ENCODE measurements at places on chromosomes 16 and 17.

GRCh38 chr16:81715358-81716196 is 63.5 kb upstream of the PLCG2 start:
- DNase-seq = no peak

DNA sequence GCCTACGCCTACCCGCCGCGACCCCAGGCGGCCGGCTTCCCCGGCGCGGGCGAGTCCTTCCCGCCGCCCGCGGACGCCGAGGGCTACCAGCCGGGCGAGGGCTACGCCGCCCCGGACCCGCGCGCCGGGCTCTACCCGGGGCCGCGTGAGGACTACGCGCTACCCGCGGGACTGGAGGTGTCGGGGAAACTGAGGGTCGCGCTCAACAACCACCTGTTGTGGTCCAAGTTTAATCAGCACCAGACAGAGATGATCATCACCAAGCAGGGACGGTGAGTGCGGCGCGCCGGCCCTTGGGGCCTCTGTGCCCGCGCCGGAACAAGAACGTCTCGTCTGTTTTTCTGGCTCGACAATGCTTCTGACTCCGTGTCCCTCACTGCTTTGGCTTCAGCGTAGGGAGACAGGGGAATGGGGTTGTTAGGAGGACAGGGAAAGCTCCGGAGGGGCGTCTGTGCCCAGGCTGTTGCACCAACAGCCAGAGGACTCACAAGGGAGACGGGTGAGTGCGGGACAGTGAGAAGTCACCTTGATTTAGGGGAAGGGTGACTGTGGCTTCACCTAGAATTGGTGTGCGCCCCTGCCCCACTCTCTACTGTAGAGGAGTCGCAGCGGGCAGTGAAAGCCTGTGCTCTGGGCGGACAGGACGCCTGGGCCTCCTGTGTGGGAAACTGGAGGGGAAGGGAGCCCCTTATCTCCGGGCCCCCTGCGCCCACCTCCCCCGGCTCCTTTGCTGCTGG is 806 bp downstream of the TBX21 start:
- DNase-seq = no peak

- DNase-seq = peak; percentile 40
These were observed at the start of gene OTOA for GRCh38 chr16:21663889-21664647. Gene OTOA, plus strand, starts transcription at chr16:21663968. Its CDS starts 14,547 bp downstream, at chr16:21678515.

DNA sequence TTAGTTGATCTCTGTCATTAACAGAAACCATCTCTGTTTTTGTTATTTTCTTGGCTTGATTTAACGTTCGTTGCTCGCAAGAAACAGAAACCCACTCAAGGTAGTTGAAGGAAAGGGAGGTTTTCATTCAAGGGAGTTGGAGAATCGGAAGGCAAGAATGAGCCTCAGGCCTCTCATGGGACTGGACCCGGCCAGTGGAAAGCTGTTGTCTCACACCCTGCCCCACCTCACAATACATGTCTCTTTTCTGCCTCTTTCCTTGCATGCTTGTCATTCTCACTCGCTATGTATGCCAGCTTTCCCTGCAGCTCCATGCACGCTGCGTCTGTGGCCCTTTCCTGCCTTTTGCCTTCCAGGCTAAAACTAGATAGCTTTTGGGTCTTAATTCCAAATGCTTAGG is 18.3 kb downstream of the DCAF7 start:
- no peak for DNase-seq

- no peak for DNase-seq
These were observed 1.2 kb upstream of the MAFG start for GRCh38 chr17:81928544-81929252.

- DNase-seq = no peak
These were observed 82.7 kb upstream of the CORO6 start for GRCh38 chr17:29705386-29705785.

GRCh38 chr17:32998887-32999228 is 7.2 kb downstream of the SPACA3 start:
- no peak for DNase-seq
